ENCODE measurements at places on chromosomes 13 and 19.

DNA sequence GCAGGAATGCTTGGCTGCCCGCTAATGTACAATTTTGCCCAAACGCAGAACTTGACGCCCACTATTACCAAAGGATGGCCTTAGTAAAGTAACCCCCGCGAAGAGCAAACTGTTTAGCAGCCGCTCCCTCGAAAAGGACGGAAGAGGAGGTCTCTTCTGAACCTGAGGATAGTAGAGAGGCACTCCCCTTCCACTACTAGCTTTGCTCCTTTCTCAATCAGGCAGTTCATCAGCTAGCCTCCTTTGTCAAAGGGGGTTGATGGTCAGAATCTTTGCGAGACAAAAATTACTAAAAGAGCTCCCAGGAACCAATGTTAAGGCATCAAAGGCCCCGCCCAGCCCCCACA, 534 bp downstream of the CAB39L start:
- DNase-seq, result no peak

DNA sequence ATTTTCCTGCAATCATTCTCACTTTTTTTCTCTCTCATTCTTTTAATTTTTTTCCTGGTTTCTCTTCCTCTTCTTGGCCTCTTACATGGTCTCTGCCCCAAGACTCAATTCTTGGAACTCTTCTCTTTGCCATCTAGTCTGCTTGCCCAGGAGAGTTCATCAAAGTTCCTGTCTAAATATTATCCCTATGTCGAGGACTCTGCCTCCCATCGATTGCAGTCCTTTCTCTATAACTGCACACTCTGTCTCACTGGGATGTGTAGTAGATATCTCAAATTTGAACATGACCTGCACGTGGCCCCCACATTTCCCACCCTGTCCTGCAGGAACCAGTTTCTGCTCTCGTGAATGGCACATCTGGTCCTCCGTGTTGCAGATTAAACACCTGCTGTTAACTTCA, 204.7 kb upstream of the TMTC4 start:
- no peak for DNase-seq

- no peak for DNase-seq
These were observed 11.9 kb upstream of the AXL start for GRCh38 chr19:41206926-41207750.

GRCh38 chr13:98272549-98272948, 95.5 kb upstream of the RNF113B start:
- no peak for DNase-seq

DNA sequence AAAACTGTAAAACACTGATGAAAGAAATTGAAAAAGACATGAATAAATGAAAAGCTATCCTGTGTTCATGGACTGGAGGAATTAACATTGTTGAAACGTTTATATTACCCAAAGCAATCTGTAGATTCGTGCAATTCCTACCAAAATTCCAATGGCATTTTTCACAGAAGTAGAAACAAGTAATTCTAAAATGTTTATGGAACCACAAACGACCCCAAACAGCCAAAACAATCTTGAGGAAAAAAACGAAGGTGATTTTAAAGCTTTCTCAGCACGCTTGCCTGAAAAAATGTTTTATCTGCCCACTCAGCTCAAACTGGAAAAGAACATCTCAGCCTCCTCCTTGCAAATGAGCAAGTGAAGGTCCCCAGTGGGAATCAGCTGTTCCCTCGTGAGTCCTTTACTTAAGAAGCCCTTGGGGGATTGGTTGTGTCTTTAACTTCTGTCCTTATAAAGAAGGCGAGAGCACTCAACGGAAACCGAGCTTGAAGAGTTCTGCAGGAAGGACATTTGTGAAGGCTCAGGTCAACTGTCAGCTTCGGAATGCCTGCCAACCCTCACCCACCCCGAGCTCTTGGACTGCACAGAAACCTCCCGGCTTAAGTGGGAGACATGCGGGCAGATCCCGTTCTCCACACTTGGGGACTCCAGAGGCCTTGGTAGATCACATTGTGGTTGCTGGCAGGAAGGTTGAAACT, 256.0 kb upstream of the IRS2 start:
- no peak for DNase-seq
